ENCODE measurements at places on chromosomes 16 and 17. TPM values are rescaled to one million over a fixed set of nuclear protein-coding genes. Genes with fewer than 3 reads are reported as not detected.

Gene CTF1
- total RNA-seq: 2.5 TPM

Gene SLC12A3
- not detected for total RNA-seq

Gene C17orf75
- 18.0 TPM for total RNA-seq

Gene UNC13D
- total RNA-seq: 0.54 TPM

Gene ZP2
- total RNA-seq: not detected

Gene OR4D2
- not detected for total RNA-seq

Gene CMTM1
- total RNA-seq: not detected

Gene MT1A
- total RNA-seq: not detected

Gene CES4A
- total RNA-seq: 2.2 TPM

DNA sequence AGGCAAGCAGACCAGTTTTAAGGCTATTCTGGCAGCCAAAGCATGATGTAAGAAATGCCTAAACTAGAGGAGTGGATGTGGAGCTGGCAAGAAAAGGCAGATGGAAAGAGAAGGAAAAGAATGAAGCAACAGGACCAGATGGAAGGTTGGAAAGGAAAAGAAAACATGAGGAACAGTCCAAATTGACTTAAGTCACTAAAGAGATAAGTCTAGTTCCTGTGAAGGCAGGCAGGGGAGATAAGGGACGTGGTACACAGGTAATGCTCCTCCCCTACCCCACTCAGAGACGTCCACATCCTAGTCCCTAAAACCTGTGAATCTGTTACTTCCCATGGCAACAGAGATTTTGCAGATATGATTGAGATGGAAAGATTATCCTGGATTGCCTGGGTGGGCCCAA lies 43.5 kb downstream of the TEX2 start:
- DNase-seq: peak; percentile 68

GRCh38 chr17:43171586-43172487 lies 823 bp downstream of the NBR1 start:
- DNase-seq: peak; percentile 95

DNA sequence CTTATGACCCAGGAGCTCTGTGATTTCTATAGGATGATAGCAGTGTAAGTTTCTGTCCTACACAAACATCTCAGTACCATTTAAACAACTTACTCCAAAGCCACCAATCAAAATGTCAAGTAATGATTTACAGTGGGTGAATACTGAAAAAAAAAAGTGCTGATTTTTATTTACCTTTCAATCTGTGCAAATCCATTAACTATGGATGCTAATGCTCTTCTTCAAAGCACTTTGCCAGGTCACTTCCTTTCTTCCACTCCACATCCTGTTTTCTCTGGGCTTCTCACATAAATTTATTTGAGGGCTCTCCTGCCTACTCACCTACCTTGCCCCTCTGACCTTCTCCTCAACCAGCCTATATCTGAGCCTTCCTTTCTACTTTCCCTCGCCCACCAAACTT lies 101.6 kb downstream of the SKAP1 start:
- DNase-seq: no peak

DNA sequence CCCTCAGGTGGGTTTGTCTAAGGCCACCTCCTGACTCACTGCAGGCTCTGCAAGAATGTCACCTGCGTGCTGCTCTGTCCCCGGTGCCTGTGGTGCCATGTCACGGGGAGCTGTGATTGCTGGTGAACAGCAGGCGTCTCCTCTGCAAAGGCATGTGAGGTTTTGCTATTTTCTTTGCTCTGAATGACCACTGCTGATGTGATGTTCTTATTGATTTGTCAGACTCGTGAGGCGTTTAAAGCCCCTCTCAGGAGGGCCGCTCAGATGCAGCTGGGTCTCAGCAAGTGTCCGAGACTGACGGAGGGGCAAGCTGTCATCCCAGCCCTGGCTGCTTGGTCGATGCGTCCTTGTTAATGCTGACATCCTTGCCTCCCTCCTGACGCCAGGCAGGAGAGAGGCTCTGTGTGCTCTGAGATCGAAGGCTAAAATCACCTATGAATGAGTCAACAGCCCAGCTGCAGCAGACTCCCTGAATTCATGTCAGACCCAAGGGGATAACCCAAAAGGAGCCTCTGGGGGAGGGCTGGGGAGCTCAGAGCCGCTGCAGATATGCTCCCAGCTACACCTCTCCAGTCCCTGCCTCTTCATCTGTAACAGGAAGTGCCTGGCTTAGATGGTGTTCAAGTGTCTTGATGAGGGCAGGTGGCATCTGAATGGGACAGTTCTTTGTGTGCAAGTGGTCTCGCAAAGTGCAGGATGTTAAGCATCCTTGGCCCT lies 11.8 kb upstream of the PEMT start:
- no peak for DNase-seq

GRCh38 chr17:27381007-27381501 lies 75.2 kb upstream of the KSR1 start:
- peak; percentile 16 for DNase-seq

GRCh38 chr16:20673882-20674683 lies 23.4 kb downstream of the ACSM1 start:
- DNase-seq: no peak

DNA sequence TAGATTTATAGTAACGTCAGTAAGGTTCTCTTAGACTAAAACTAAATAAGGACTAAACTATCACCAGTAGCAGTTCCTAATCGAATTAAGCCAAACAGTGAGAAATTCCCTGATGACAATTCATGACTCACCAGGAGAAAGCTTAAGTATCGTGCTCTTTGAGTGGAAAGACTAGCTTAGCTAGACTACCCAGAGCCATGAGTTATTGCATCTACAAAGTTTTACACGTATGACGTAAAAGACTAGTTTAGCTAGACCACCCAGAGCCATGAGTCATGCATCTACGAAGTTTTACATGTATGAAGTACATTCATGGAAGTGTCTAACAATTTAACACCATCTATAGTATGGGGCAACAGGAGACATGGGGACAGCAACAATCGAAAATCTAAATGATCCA lies 36.6 kb downstream of the UBE2G1 start:
- peak; percentile 87 for DNase-seq

GRCh38 chr16:75340741-75341491 lies 89.5 kb upstream of the BCAR1 start:
- peak; percentile 53 for DNase-seq

DNA sequence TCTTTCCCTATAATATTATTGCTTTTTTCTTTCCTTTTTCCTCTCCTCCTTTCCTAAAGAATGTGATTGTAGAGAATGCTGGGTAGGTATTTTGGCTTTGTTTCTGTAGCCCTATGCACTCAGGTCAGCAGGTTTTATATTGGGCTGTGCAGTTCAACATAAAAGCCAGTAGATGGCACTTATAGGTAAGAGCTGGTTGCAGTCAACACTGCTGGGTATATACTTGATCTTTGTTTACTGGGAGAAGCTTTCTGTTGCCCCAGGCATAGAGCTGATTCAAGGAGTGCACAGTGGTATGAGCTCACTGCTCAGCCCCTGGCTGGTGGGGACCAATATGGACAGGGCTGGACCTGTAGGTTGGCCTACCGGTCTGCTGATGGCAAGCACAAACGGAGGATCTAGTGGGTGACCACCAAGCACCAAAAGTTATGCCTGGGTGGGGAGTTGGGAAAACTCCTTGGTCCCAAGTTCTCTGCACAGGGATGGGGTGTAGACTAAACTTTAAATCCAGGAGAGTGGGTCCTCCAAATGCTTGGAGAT lies 378.9 kb downstream of the PMP22 start:
- DNase-seq: peak; percentile 8

DNA sequence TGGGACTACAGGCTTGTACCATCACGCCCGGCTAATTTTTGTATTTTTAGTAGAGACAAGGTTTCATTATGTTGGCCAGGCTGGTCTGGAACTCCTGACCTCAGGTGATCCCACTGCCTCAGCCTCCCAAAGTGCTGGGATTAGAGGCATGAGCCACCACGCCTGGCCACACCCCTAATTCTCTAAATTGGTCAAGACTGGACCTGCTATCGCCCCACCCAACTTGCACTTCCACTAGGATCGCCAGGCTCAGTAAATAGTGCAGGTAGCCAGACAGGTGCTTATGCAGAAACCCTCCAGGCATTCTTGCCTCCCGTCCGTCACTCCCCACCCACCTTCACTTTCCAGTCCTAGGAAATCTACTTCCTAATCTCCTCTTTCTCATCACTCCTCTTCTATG lies 481.4 kb upstream of the EEF2KMT start:
- no peak for DNase-seq

DNA sequence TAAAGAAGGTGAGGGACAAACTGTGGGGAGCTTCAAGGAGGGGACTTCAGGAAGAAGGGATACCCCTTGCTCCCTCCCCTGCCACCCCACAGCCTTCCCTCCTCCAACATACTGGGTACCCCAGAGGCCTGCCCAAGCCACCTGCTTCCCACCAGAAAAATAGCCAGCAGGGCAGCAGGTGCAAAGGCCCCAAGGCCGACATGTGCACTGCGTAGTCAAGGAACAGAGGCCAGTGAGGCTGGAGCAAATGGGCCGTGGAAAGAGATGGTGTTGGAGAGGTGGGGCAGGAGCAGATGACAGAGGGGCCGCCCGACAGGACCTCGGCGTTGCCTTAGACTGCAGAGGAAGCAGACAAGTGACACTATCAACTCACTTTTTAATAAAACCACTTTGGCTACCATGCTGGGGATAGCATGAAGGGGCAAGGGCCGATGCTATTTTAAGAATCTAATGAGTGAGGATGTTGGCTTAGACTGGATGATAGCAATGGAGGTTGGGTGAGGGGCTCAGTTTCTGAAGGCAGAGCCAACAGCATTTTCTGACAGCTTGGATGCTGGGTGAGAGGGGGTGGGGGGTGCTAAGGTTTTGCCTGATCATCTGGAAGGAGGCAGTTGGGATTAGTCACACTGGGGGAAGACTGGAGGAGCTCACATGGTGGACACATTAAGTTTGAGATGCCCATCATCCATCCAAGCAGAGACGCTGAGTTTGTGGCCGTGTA lies 72.8 kb upstream of the TOB1 start:
- DNase-seq: no peak

GRCh38 chr16:82639666-82640336 lies 13.0 kb downstream of the CDH13 start:
- DNase-seq: peak; percentile 56

GRCh38 chr16:68447653-68448359 lies 502 bp downstream of the SMPD3 start:
- no peak for DNase-seq

DNA sequence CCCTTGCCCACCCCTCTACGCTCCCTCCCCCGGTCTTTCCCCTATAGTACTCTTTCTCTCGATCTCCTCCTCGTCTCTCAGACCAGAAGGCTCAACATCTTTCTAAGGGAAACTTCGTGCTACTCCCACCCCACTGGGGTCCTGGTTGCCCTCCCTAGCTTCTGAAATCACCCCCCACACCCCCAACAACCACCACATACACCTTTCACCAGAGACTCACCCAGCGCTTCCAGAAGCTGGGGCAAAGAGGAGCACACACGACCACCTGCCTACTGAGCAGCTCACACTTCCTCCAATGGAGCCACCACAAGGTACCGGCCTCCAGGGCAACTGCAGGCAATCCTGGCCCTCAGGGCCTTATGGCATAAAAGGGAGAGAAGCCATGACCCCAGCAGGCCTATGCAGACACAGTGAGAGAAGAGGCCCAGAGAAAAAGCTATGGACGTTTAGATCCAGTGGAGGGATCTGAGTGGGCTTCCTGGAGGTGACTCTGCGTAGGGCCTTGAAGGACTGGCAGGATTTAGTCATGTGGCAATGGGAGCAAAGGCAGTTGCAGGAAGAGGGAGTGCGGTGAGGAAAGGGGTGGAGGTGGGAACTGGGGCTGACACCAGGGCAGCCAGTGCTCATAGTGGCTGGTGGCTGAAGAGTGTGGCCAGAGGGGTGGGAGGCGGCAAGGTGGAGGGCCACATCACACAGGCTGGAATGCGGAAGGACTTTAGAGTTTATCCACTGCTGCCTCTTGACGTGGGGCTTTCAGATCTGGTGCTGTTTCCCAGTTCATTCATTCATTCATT lies 12.1 kb upstream of the TMEM92 start:
- no peak for DNase-seq

GRCh38 chr17:80408872-80409271 lies 6.1 kb upstream of the ENDOV start:
- DNase-seq: peak; percentile 9

All from fibroblast of the aortic adventitia (primary cell).